ENCODE measurements at places on chromosomes 6 and 20. TPM values are rescaled to one million over a fixed set of nuclear protein-coding genes. Genes with fewer than 3 reads are reported as not detected.

DNA sequence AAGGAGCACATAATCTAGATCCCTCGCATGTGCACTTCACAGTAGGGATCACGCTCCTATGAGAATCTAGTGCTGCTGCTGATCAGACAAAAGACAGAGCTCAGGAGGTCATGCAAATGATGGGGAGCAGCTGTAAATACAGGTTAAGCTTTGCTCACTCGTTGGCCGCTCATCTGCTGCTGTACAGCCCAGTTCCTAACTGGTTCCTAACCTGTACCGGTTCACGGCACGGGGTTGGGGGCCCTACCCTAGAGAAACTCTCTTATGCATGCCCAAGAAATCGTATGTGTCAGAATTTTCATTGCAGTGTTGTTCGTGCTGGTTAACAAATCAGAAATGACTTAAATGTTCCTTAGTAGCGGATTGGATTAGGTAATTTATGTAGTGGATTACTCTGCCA lies 116.1 kb downstream of the CDH26 start:
- no peak for DNase-seq

- DNase-seq = no peak
Measured at GRCh38 chr20:62496568-62497218, 20.9 kb upstream of the GATA5 start.

DNA sequence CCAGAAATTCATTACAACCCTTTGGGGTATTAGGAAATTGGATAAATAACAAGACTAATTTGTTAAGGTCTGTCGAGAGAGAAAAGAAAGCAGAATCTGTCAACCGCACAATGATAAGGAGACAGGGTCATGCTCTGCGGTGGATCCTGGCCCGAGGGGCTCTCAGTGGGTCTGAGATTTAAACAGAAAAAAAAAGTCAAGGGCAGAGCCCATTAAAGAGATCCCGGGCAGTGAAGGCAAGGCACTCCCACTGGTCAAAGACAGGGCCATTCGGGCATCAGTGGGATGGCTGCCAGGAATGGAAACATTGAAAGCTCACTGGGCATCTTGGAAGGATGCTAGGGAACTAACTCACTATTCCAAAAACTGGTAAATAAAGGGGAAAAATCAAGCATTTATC lies 77.9 kb downstream of the GNAS-AS1 start:
- DNase-seq = no peak

DNA sequence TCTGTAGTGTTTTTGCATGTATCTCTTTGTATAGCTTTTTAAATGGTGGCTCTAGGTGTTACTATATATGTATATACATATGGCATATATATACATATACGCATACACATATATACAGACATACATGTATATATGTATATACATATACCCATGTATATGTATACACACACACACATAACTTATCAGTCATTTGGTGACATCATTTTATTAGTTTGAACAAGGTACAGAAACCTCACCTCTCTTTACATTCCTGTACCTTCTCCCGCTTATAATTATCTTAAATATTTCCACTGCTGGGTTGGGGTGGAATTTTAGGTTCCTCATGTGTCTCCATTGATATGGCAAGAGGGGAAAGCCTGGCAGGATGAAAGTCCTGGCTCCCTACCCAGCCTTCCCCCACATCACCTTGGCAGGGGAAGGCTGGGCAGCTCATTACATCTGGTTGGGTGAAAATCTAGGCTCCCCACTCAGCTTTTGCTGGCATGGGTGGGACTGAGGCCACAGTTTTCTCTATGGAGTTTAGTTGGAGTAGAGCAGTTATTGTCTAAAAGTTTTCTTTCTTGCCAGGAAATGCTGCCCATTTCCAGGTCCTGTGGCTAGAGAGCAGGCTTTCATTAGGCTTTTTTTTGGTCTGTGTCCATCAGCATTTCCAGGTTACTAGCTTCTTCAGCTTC lies 7.6 kb downstream of the GLO1 start:
- DNase-seq = no peak

The SFTA2 gene
- total RNA-seq = not detected

The RNF114 gene
- 56.4 TPM for total RNA-seq

The PPP1R14C gene
- total RNA-seq = 2.1 TPM

The TRMT11 gene
- total RNA-seq = 54.0 TPM
